ENCODE measurements at places on chromosomes 11 and 22.

DNA sequence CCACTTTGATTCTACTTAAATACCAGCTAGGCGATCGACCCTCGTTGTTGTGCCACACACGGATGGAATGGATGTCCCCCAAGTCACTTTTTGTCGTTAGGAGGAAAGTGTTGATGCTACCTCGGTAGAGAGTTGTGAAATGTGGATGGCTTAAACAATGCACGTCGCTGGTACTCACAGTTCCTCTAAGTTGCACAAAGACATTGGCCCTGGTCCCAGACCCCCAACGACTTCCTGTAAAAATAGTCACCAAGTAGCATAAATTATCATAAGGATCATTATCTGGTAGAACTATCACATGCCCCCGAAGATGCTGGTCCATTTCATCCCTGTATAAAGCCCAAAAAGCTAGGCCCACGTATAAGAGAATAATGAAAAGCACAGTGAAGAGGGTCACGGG lies 3.8 kb downstream of the PKDREJ start:
- no peak for DNase-seq

DNA sequence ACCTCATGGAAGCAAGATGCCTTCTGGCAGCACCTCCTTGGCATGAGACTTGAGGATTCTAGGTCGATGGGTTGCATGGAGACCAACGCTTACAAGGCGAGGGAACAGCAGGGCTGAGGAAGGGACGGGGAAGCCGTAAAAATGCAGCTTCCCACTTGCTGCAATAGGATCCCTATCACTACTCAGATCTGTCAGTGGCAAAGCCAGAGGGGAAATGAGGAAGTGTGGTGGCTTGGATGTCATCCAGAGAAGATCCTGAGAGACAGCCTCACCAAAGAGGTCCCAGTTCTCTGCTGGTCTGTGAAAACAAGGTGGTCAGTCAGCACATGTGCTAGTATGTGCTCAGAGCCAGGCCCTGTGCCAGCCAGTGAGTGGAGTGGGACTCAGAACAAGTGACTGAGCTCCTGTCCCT lies 22.2 kb downstream of the CYB5R2 start:
- no peak for DNase-seq

DNA sequence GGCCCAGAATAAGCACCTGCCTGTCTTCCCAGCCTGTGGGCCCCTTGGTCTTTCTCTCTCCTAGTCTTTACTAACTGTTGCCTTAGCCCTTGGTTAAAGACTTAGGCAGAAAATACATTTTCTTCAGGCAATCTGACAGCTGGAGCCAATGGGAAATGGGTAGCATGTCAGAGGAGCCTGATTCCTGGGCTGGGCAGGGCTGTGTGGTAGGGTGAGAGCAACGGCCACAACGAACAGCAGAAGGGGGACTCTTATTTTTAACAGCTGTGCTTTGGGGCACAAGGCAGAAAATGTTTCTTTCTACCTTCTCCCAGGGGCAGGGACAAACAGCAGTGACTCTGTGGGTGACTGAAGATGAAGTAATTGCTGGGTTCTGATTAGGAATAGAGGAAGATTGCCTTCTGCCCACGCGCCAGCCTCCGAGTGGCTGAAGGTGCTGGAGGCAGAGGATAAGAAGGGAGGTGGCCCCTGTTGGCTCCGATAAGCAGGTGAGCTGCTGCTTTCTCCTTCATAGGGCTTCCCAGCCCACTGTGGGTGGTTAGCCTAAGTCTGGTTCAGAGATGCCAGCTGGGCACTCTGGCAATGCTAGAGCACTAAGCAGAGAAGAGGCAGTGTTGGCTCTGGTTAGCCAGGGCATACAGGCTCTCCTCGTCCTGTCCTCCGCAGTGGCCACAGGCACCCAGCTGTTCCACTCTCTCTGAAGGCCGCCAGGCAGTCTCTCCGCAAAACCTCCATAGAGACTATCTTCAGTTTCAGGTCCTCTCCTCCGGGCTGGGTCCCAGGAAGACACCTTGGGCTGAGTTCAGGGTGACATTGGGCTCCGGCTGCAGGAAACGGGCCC lies 1.5 kb downstream of the YPEL4 start:
- no peak for DNase-seq

DNA sequence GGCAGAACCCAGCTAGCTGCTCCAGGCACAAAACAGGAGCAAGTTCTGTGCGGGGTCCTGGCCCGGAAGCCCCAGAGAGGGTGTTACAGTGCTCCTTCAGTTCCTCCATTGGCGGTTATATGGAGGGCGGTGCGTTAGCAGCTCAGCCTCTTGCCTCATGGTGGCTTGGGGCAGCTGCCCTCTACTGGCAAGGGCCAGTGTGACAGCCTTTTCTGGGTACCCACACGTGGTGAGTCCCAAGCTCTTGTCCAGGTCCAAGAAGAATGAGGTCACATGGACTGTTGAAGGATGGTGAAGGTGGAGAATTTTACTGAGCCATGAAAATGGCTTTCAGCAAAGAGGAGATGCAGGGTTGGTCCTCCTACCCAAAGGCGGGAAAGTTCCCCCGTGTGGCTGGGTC lies 100.5 kb downstream of the WT1 start:
- DNase-seq = no peak

- no peak for DNase-seq
Observed at GRCh38 chr22:40603088-40603605, 33.4 kb downstream of the MRTFA start.

DNA sequence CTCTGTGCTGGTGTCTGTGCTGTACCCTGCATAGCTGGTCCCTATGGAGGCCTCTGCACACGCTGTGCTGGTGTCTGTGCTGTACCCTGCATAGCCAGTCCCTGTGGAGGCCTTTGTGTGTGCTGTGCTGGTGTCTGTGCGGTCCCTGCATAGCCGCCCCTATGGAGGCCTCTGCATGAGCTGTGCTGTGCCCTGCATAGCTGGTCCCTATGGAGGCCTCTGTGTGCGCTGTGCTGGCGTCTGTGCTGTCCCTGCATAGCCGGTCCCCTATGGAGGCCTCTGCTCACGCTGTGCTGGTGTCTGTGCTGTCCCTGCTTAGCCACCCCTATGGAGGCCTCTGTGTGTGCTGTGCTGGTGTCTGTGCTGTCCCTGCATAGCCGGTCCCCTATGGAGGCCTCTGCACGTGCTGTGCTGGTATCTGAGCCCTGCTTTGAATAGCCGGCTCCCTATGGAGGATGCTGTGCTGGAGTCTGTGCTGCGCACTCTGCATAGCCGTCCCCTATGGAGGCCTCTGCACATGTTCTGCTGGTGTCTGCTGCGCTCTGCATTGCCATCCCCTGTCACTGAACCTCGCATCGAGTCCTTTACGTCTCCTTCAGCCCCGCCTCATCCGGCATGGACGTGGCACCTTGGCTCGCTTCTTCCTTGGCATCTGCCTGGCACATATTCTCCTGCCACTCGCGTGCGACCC lies 6.2 kb downstream of the NADSYN1 start:
- no peak for DNase-seq

- peak; percentile 7 for DNase-seq
Observed at GRCh38 chr11:2547806-2548205, 103.0 kb downstream of the KCNQ1 start.

GRCh38 chr11:111469200-111469599 lies 43.0 kb downstream of the BTG4 start:
- DNase-seq = no peak

- DNase-seq = peak; percentile 90
Observed at GRCh38 chr22:30922151-30922611, 46.4 kb downstream of the MORC2 start.

- DNase-seq = no peak
Observed at GRCh38 chr11:69909561-69910518, 90.6 kb upstream of the FGF3 start.

- no peak for DNase-seq
Observed at GRCh38 chr22:39621826-39622225, 51.3 kb downstream of the CACNA1I start.

GRCh38 chr11:3154001-3154599 lies 11.0 kb downstream of the OSBPL5 start:
- peak; percentile 61 for DNase-seq

GRCh38 chr22:45866646-45867117 lies 110.3 kb downstream of the WNT7B start:
- no peak for DNase-seq

- no peak for DNase-seq
Observed at GRCh38 chr11:101862391-101863233, 52.2 kb upstream of the CEP126 start.

DNA sequence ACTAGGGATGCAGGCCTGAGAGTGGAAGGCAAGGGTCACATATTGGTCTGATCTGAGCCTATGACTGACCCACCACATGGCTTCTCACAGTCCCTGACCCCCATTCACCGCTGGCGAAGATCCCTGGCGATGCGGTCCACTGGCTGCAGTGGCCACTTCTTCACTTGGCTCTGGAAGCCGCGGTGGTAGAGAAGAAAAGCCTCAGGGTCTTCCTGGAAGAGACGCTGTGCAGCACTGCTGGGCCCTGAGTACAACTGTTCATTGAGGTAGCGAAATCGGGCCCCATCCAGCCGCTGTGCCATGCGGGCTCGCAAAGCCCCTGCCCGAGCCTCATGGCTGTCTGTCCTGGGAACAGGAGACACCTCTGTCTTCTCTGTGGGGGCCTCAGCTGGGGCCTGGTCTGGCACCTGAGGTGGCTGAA lies 2.4 kb downstream of the RRP8 start:
- no peak for DNase-seq

DNA sequence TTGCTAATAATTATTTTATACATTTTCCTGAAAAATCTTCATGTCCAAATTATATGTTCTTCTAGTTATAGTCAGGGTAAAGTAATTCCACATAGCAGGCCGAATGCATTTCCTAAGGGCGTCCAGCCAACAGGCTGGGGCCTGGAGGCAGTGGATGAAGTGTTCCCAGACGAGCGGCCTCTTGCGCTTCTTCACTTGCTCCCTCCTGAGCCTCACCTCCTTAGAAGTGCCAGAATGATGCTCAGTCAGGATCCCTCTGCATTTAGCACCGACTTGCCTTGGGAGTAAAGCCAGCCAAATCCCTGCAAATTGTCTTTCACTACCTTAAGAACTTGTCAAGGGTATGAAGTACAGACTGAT lies 1.5 kb downstream of the OLFML1 start:
- DNase-seq = no peak

GRCh38 chr11:68325907-68326220 lies 13.5 kb downstream of the LRP5 start:
- no peak for DNase-seq

- no peak for DNase-seq
Observed at GRCh38 chr11:69140635-69141034, 15.1 kb upstream of the SMIM38 start.

- no peak for DNase-seq
Observed at GRCh38 chr11:9815486-9816136, 151.7 kb downstream of the SWAP70 start.

DNA sequence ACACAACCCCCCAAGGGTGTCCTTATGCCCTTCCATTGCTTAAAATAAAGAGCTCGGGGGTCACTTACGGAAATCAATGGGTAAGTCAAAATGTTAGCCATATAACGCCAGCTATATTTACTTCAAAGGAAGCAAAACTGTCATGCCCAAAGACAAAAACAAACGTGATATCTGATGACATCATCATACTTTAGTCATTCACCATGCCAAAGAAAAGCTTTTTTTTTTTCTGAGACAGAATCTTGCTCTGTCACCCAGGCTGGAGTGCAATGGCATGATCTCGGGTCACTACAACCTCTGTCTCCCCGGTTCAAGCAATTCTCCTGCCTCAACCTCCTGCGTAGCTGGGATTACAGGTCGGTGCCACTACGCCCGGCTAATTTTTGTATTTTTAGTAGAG lies 47.7 kb upstream of the SC5D start:
- DNase-seq = no peak

DNA sequence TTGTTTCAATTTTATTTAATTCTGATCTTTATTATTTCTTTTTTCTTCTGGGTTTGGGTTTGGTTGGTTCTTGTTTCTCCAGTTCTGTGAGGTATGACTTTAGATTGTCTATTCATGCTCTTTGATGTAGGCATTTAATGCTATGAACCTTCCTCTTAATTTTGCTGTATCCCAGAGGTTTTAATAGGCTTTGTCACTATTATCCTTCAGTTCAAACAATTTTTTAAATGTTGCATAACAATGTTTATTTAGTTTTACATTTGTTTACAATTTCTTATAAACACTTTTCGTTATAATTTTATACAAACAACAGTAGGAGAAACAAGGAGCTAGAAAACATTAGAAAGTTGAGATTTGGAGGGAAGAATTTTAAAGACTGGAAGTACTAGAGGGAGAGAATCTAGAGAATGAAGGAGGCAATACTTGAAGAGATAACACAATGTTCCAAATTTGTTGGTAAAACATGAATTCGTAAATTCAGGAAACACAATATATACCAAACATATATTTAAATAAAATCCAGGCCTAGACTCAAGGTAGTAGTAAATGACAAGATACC lies 96.2 kb upstream of the SERPIND1 start:
- no peak for DNase-seq

All from CD4-positive, alpha-beta T cell treated with Interleukin-15 for 1 hour (primary cell).